Stimulated activated CD4-positive, alpha-beta T cell treated with anti-CD3 and anti-CD28 coated beads, TNF-alpha, amount 100 ng/mL, for 1 hour (primary cell): ENCODE measurements at places on chromosomes 6 and 20.

DNA sequence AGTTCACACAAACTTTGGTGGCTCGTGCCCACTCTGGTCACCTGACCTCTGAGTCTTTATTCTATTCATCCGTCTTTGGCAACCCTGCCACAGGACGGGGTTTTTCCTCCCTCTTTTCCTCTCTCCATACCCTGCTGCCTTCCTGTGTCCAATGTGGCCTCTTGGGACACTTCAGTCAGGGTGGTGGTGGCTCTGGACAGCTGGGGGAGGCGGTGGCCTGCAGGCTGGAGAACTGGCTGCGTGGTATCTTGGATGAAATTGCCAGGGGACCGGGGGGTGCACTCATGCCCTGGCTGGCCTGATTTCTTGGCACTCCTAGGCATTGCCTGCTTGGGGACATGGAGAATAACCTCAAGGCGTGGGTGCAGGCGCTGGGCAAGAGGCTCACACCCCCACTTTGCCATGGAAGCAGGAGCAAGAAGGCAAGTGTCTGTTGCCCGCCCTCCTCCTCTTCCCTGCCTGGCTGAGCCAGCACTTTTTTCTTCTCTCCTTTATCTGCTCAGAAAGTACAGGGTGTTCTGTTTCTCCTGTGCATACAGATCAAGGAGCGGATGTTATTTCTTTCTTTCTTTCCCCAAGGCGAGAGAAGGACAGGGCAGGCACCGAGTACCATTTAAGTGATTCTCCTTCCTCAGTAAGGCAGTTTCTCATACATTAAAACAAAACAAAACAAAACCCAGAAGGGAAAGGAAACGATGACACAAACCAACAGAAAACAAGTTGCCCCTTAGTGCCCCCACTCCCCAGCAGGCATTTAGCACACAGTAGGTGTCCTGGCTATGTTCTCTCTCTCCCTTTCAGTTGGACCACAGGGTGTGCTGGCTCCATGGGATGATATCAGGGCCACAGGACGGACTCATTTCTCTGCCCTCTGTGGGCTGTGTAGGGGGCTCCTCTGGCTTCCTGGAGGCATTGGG, 155.5 kb upstream of the RNF24 start:
- DNase-seq: no peak

DNA sequence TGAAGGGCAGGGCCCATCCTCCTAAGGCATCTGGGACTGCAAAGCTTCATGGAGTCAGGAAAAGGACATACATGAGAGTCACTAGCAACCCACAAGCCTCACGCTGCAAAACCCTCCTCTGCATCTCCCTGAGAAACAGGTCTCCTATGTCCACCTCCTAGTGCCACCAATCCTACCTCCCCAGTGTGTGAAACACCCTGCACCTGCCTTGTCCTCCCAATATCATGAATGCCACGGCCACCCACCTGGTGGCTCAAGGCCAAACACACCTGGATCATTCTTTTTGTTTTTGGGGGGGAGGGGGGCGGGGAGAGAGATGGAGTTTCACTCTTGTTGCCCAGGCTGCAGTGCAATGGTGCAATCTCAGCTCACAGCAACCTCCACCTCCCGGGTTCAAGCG, 90.5 kb downstream of the ZMYND8 start:
- DNase-seq: no peak

DNA sequence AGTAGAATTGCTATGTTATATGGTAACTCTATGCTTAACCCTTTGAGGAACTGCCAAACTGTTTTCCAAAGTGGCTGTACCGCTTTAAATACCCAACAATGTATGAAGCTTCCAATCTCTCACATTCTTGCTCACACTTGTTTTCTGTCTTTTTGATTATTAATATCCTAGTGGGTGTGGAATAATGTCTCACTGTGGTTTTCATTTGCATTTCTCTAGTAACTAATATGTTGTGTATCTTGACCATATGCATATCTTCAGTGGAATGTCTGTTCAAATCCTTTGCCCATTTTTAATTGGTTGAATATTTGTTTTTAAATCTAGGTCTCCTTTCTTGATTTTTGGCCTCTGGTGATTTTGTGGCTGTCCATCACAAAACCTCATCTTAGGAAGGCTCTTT, 177.8 kb upstream of the PLCB4 start:
- no peak for DNase-seq

GRCh38 chr20:1440024-1440423, 26.6 kb downstream of the NSFL1C start:
- no peak for DNase-seq

GRCh38 chr6:68777956-68778355, 142.9 kb downstream of the ADGRB3 start:
- no peak for DNase-seq

DNA sequence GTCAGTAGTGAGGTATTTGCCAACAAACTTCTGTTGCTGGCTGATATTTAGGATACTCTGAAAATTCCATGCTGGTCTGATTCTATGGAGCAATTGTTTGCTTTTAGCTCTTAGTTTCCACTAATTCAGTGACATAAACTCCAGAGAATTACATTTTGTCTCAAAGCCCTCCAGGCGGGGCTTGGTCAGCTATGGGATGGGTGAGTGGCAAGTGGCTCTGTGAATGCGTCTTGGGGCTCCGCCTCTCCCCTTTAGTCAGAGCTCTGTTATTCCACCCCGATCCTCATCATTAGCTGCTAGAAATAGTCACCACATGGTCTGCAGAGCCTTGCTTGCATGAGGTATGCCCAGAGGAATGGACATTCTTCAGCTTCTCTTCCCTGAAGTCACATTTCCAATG, 540.6 kb downstream of the QKI start:
- DNase-seq: no peak

- no peak for DNase-seq
These were observed 44.9 kb downstream of the PRND start for GRCh38 chr20:4766631-4767030.

DNA sequence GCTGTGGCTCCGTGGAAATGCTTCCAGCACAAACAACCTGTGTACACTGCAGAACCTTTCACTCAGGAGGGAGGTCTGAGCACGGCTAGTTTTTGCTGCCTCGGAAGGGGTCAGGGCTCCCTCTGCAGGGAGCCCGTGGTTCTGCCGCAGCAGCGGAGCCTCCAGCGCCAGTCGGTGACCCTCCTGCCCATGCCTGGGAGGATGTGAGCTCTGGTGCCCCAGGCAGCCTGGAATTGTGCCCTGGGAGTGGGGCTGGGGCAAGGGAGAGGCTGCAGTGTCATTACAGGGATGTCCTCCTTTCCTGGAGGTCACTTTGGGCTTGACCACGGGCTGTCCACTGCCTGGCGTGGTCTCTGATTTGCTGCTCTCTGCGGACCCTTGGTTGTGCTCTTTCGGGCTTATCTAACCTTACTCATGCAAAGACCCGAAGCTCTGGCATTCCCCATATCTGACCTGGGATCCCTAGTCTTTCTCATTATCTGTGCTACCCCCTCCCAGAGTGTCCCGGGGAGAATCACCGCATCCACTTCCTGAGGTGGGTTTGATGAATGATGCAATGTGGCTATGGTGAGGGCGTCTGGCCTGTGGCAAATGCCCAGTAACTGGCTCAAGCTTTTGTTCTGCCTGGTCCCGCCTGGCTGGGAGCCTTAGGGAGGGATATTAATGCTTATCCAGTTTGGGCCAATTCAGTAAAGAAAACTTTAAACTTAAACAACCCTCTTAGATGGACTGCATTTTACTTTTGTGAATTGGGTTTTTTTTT, 59.6 kb upstream of the TAGAP start:
- DNase-seq: peak; percentile 49

GRCh38 chr6:42269553-42269952, 51.9 kb upstream of the MRPS10 start:
- no peak for DNase-seq

- DNase-seq: no peak
These were observed 7.1 kb downstream of the MOCS1 start for GRCh38 chr6:39927159-39927558.
